Stimulated activated CD4-positive, alpha-beta T cell treated with anti-CD3 and anti-CD28 coated beads, TNF-alpha, amount 100 ng/mL, for 4 hours (primary cell): ENCODE measurements at places on chromosomes 3 and 15.

- DNase-seq, result no peak
Measured at GRCh38 chr3:185283374-185283935, 29.6 kb upstream of the EHHADH start.

DNA sequence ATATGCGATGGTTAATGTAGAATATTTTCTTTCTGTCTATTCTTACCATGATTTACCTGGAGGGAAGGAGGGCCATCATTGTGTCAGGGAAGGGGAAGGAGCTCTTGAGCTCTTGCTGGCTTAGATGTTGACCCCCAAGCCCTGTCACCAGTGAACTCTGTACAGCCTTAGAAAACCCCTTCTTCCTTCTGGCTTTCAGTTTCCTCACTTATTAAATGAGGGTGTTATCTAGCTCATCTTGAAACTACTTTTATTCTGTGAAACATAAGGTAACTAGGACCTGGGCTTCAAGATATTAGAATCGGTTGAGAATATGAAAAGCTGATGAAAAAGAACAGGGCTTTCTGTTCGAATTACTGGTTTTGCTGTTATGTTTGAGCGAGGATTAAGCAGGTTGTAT, 25.1 kb upstream of the UTS2B start:
- no peak for DNase-seq

- no peak for DNase-seq
Measured at GRCh38 chr3:79514069-79514468, 253.7 kb downstream of the ROBO1 start.

DNA sequence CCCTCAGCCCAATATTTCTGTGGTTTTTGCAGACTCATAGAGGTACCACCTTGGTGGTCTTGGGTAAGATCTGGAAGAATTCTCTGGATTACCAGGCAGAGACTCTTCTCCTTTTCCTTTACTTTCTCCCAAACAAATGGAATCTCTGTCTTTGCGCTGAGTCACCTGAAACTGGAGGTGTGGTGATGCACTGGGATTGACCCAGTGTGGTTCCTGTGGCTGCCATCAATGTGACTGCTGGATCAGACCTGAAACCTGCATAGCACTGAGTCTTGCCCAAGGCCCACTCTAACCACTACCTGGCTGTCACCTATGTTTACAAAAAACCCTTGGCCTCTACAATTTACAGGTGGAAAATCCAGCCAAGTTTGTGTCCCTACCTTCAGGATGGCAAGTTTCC, 295.3 kb downstream of the RBMS3 start:
- no peak for DNase-seq

DNA sequence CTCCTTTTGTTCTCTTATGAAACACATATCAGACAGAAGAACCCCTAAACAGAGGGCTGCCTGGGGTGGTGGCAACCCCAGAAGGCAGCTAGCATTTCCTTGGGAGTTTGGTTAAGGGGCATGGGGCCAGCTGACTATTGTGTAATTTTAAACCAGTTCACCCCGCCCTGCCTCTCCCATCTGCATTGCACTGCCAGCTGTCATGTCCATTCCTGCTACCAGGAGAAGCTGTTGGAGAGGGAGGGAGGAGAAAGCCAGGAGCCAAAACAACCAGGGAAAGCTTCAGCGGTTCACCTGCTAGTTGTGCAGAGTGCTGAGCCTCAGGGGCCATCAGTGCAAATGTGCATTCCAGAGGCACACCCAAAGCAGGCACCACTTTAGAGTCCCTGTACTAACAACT, 47.6 kb upstream of the ATP1B3 start:
- no peak for DNase-seq

- DNase-seq, result no peak
Measured at GRCh38 chr3:171564748-171565480, 104.7 kb upstream of the TNIK start.

- DNase-seq, result no peak
Measured at GRCh38 chr15:91886878-91887277, 33.4 kb downstream of the SLCO3A1 start.

DNA sequence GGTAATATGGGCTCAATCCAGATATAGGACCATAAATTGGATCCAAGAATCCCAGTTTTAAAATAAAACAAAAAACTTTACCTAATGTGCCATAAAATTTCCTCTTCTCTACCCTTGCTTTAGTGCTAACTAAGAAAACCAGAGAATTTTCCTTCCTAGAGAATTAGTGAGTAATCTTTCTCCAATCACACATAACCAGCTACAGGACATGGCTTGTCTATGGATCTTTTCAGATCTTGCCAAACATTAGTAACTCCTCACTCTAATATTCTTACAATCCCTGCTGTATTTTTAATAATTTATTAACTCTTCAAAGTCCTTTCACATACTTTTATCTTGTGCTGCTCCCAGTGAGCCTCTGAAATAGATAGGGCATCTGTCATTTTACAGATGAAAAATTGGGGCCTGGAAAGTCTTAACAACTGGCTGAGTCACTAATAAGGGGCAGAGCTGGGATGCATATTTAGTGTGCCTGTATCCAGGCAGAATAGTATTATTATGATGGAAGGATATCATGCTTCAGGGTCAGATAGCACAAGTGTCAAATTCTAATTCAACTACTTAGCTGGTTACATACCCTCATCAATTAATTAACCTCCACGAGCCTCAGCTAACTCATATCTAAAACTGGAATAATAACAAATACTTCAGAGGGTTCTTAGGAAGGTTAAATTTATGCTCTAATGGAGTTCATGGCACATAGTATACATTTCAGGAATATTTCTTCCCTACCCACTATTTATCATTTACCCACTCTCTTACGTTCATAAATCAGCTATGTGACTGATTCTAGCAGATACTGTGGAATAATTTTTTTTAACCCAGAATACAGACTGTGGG, 5.6 kb downstream of the ZBED2 start:
- no peak for DNase-seq

DNA sequence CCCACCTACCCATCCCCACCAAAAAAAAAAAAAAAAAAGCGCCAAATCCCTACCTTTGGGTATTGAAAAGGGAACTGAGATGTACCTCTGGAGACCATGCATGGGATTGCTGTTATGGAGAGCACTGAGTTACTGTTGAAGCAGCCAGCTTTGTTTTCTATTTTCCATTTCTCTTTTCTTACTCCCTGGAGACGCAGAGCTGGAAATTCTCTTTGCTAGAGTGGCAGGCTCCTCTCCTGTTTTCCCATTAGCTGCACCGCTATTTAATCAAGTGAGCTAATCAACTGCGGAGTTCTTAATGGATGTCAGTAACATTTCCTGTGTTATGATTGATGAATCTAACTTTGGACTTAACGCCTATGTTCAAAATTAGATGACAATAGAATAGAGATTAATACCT, 136.1 kb upstream of the LMCD1 start:
- no peak for DNase-seq

DNA sequence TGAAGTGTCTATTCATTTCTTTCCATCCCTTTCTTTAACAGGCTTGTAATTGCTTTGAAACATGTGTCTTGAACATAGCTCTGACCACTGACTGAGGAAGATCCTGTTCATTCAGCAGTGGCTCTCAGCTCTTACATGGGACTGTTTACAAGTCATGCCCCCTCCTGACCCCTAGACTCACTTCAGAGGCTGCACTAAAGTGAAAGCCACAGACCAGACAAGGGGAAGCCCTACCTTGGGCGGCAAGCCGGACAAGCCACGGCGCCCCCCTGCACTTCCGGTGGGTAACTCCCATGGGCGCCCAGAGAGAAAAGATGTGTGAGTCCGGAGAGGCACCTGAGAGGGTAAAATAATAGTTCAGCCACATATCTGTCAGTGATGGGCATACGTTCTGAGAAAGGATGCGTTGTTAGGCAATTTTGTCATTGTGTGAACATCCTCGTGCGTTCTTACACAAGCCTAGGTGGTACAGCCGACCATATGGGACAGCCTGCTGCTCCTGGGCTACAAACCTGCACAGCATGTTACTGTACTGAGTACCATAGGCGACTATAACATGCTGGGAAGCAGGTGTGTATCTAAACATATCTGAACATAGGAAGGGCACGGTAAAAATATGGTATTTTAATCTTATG, 116.2 kb downstream of the CHSY1 start:
- DNase-seq, result no peak

GRCh38 chr3:46845397-46845859, 17.8 kb downstream of the MYL3 start:
- DNase-seq, result no peak

DNA sequence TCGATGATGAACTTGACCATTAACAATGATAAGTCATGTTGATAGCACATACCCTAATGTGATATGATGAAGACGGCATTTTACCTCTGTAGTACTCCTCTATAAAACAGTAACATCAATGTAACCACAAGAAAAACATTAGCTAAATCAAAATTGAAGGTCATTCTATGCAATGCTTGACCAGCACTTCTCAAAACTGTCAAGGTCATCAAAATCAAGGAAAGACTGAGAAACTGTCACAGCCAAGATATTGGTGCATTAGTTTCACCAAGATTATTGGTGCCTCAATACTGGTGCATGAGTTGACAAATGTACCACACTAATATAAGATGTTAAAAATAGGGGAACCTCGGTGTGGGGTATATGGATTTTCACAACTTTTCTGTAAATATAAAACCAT, 251.1 kb upstream of the CNTN4 start:
- DNase-seq, result no peak

GRCh38 chr3:63584681-63585080, 67.8 kb upstream of the SNTN start:
- no peak for DNase-seq

GRCh38 chr15:89980896-89981295, 20.2 kb upstream of the ZNF710 start:
- DNase-seq, result no peak

DNA sequence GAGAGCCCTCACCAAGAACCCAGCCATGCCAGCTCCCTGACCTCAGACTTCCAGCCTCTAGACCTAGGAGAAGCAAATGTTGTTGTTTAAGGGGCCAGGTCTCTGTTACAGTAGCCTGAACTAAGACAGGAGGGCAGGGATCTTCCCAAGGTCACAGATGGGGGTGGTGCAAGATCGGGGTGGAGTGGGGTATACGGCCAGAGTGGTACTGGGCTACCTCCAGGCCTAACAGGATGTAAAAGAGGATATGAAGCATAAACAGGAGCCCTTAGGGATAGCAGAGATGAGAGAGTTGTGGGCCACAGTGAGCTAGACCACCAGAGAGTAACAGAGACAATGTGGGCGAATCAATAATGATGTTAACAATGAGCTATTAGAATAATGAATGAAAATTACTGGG, 82.9 kb downstream of the TOP2B start:
- no peak for DNase-seq

- DNase-seq, result no peak
Measured at GRCh38 chr15:59691194-59691805, 2.2 kb upstream of the BNIP2 start.

DNA sequence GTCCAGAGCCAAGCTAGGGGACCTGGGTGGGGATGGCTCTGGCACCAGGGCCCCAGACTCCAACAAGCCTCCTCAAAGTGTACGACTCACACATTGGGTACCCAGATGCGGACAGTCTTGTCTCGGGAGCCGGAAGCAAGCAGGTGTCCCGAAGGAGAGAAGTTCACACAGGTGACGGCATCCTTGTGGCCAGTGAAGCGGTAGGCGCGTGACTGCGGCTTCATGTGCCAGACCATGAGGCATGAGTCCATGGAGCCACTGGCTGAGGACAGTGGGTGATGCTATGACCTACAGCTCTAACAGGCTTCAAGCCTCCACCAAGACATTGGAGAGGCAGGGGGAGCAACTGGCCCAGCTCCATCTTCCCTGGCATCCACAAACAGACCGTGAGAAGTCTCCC, 4.5 kb downstream of the POC1A start:
- DNase-seq, result no peak

- DNase-seq, result no peak
Measured at GRCh38 chr15:92011611-92012367, 158.3 kb downstream of the SLCO3A1 start.

DNA sequence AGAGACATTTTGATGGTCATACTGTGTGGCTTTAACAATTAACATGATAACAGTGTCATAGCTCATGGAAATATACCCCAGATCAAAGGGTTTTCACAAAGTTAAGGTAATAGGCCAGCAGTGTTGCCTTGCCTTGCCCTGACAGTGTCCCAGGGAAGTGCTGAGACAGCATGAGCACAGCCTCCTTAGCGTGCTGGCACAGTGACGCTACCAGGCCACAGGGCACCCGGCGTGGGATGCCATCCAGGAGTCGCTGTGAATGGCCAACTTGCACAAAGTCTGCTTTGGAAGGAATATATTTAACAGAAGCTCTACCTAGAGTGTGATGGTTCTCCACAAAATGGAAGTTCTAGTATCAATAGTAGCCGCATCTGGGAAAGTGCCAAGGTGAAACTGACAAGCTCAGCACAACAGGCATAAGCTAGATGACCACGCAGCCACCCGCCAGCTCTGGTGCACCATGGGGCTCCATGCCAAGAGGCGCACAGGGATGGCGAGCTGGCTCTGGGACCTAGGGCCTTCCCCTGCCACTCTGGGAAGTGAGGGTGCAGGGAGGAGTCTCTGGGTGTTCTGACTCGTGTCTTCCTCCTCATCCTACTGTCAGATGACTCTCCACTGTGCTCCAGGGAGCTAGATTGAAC, 86.2 kb downstream of the GABRB3 start:
- no peak for DNase-seq

DNA sequence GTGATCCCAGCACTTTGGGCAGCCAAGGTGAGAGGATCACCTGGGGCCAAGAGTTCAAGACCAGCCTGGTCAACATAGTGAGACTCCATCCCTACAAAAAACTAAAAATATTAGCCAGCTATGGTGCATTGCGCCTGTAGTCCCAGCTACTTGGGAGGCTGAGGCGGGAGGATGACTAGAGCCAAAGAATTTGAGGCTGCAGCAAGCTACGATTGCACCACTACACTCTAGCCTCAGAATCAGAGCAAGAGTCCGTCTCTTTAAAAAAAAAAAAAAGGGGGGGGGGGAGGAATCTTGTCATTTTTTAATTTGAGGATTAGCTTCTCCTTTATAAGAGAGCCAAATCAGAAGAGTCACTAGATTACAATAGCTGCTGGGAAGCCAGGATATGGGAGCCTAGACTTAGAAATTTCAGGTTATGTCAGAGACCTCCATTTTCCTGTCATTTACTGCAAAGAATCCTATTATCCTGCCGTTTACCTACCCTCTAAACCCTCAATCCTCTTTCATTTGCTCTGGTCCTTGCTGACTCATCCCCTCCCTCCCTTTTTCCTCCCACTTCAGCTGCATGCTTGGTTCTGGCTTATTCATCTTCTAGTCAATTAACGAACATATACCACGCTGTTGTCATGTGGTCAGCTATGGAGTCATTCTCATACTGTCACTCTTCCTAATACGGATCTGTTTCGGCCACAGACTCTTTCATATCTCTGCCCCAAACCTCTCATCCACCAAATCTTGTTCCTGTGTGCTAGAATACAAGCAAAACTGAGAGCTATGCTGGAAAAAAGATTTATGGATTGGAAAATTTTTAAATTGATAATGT, 83.8 kb upstream of the PPIB start:
- DNase-seq, result no peak

DNA sequence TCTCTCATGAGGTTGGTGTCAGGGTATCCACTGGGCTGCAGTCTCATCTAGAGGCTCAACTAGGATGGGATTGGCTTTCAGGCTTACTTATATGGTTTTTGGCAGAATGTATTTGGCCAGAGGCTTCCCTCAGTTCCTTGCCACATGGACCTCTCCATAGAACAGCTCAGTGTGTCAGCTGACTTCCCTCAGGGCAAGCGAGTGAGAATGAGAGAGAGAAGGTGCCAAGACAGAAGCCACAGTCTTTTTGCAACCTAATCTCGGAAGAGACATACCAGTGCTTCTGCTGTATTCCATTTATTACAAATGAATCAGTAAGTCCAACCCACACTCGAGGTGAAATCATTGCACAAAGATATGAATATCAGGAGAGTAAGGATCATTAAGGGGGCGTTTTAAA, 129.2 kb downstream of the CCNL1 start:
- no peak for DNase-seq
